Sigmoid colon (tissue), 7 donors: ENCODE measurements at places on chromosomes 1 and 21. TPM values are rescaled to one million over a fixed set of nuclear protein-coding genes. Genes with fewer than 3 reads are reported as not detected.

DNA sequence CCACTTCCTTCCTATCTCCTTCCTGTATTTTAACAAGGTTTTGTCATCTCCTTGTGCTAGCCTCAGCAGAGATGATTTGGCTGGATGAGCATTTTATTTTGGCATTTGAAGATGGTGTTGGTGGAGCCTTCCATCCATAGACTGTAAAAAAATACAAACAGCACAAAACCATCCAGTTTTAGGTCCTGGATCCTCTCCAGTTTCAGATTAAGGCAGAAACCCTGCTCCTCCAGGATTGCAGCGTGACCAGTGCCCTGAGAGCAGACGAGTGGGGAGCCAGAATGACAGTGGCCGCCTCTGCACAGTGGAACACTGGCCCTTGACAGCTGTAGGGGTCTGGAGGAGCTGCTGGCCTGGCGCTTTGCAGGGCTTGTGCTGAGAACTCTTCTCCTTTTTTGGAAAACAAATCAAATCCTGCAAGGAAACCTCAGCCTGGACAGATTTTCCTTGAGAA lies 72.2 kb upstream of the GADD45A start:
- DNase-seq, result no peak

DNA sequence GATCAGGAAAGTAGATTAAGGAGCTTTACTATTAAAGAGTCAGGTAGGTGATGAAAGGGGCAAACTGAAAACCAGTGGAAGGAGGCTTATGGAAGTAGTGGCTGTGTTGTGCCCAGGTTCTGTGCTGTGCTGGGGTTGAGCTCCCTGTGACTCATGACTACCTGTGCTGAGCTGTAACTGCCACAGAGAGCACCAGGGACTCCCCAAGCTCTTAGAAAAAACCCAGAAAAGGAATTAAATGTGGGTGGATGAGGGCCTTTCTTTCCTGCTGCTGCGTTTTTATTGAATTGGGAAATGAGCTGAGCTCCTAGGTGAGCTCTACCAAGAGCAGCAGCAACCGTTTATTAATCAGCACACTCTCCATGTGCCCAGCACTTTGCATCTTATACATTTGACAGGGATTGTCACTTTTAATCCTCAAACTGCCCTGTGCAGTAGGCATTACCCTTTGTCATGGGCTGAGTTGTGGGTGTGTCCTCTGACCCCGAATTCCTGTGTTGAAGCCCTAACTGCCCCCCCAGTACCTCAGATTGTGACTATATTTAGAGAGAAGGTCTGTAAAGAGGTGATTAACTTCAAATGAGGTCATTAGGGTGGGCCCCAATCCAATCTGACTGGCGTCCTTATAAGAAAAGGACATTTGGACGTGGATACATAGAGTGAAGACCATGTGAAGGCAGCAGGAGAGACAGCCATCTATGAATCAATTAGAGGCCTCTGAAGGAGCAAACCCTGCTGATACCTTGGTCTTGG lies 65.4 kb downstream of the AK4 start:
- no peak for DNase-seq

MYBPH gene
- total RNA-seq, result not detected

- DNase-seq, result no peak
Measured at GRCh38 chr1:36154765-36155407, 1.1 kb upstream of the MAP7D1 start.
